Stimulated activated CD8-positive, alpha-beta memory T cell treated with anti-CD3 and anti-CD28 coated beads, Interleukin-7, amount 100 ng/mL, for 1 hour (primary cell): ENCODE measurements at places on chromosomes 7 and 10.

- DNase-seq: no peak
These were observed 35.9 kb downstream of the LRRC4 start for GRCh38 chr7:127995156-127995880.

GRCh38 chr7:89023877-89024276, 228.3 kb upstream of the TEX47 start:
- no peak for DNase-seq

- peak; percentile 14 for DNase-seq
These were observed 57.4 kb downstream of the CHST15 start for GRCh38 chr10:124035928-124036558.

- DNase-seq: no peak
These were observed 73.8 kb downstream of the CUL1 start for GRCh38 chr7:148772297-148773089.

GRCh38 chr10:30928742-30929141, 102.9 kb downstream of the ZNF438 start:
- DNase-seq: no peak
